Epithelial cell of proximal tubule (primary cell): ENCODE measurements at places on chromosomes 11 and 22.

GRCh38 chr11:14041040-14041439 is 78.5 kb downstream of the SPON1 start:
- no peak for DNase-seq

DNA sequence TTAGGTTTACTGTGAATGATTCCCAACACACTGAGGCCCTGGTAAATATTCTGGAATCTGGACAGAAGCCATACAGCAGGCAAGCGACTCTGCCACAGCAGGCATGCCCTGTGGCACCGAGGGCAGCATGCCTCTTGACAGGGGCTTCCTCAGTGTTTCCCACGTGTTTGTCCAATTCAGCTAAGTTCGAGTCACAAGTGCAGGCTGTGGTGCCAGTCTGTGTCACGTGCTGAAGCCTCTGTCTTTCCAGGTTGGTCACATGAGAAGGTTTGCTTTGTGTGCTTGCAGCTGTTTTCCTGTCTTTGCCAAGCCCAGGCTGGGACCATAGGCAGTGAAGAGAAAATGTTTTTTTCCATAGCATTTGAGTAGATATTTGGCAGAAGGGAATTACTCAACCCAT is 2.4 kb upstream of the PPFIBP2 start:
- DNase-seq: no peak

DNA sequence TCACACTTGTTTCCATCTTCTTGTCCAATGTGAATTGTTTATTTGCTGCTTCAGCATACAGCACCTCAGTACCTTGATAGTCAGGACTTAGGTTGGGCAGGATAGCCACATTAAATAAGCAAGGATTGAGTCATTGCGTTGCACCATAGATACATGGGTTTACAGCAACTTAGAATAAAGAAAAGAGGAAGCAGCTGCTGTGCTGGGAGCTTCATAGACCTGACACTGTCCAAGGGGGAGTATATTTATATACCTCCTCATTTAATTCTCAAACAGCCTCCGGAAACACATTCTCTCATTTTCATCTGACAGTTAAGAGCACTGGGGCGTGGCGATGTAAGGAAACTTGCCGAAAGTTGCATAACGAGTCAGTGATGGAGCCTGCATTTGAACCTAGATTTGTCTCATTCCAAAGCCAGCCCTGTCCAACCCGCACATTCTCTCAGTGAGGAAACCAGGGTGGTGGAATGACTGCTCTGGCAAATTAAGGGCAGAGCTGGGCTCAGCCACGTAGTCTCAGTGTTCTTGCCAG is 42.2 kb downstream of the UBASH3B start:
- no peak for DNase-seq

GRCh38 chr11:113613619-113614018 is 92.5 kb downstream of the TMPRSS5 start:
- DNase-seq: no peak

DNA sequence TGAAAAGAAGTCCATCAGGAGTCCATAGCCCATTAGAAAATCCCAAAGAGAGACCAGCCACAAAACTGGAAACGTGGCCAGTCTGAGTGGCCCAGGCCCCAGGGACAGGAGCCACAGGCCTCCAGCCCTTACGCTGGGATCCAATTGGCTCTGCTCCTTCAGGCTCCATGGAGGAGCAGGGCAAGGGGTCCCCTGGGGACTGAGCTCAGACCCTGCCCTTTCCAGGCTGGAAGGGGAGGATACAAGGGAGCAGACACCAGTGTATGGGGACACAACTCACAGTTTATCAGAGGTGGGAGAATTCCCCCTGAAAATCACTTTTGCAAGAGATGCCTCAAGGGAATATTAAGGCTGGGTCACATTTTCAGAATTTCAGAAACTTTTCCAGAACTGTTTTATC is 227.5 kb downstream of the NTM start:
- no peak for DNase-seq

- no peak for DNase-seq
These were observed 1035.3 kb downstream of the NTM start for GRCh38 chr11:132405728-132406127.
